Stimulated activated CD8-positive, alpha-beta memory T cell treated with anti-CD3 and anti-CD28 coated beads, Interleukin-15, amount 100 ng/mL, for 1 hour (primary cell): ENCODE measurements at places on chromosomes 3 and 15.

- peak; percentile 16 for DNase-seq
Observed at GRCh38 chr15:66702035-66702786, at the start of gene SMAD6. SMAD6 (plus strand) TSS chr15:66702236; CDS start chr15:66703259, 1,023 bp downstream.

DNA sequence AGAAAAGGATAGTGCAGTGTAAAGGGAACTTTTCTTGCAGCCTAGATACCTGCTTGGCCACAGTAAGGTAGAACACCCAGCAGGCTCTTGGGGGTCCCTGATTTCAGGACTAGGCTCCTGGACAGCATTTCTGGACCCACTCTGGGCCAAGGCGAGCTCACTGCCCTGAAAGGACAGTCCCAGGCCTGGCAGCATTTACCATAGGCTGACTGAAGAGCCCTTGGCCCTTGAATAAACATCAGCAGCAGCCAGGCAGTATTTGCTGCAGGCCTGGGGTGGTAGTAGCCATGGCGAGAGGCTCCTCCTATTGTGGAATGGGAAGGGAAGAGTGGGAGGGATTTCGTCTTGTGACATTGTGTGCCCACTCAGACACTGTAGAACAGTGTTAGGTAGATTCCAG is 529.2 kb downstream of the TUSC7 start:
- DNase-seq: no peak

DNA sequence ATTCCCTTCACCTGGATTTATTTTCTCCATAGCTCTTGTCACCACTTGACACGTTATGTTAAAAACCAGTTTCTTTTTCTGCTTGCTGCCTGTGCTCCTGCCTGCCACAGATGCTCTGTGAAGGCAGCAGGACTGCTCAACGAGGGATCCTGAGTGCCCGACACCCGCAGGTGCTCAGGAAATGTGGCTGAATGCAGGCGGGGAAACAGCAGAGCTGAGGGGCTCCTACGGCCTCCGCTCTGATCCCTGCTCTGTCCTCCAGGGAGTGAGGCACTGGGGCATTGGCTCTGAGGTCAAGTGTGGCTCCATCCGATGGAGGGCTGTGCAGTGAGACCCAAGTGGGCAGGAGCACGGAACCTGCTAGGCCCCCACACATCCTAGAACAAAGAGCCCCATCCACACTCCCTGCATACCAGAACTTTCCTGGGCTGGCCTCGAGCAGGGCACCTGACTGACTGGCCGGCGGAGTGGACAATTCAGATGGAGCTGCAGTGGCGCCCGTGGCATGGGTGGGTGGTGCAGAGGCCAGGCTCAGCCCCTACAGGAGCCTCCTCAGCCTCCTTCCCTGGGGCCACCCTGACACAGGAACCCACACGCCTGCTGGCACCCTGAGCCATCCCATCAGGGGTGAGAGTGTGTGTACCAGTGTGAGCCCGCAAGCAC is 27.9 kb downstream of the IQSEC1 start:
- DNase-seq: no peak

GRCh38 chr3:172176061-172176770 is 136.8 kb downstream of the FNDC3B start:
- no peak for DNase-seq

DNA sequence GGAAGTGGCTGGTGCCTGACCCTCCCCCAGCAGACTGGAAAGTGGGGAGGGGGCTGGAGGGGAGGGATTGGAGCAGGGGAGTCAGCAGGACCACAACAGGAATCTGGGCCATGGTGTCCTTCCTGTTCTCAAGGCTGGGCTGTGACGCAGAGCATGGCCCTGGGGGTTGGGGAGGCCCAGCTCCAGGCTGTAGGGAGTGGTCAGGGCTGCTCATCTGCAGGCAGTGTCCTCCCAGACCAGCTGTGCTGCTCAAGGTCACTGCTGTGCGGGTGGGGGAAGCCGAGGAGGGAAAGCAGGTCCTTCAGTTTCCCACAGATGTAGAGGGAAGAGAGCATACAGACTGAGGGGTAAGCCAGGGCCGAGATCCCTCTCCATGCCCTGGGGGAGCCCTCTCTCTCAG is 40.7 kb downstream of the CYP11A1 start:
- DNase-seq: no peak

DNA sequence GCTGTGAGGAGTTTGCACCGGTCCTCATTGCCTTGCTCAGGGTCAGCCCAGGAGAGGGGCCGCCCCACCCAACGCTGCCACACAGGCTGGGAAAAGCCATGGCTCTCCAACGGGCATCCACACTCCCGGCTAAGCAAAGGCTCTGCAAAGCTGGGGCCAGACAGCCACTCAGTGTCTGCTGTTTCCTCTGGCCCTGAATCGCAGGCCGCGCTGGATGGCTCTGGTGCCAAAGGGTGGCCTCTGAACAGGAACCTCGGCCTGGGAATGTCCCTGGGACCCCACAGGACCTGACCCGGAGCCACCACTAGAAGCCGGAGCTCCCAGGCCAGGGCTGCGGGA is 42.9 kb downstream of the RPN1 start:
- DNase-seq: no peak

- DNase-seq: no peak
Observed at GRCh38 chr15:98853161-98853560, 154.4 kb downstream of the PGPEP1L start.

DNA sequence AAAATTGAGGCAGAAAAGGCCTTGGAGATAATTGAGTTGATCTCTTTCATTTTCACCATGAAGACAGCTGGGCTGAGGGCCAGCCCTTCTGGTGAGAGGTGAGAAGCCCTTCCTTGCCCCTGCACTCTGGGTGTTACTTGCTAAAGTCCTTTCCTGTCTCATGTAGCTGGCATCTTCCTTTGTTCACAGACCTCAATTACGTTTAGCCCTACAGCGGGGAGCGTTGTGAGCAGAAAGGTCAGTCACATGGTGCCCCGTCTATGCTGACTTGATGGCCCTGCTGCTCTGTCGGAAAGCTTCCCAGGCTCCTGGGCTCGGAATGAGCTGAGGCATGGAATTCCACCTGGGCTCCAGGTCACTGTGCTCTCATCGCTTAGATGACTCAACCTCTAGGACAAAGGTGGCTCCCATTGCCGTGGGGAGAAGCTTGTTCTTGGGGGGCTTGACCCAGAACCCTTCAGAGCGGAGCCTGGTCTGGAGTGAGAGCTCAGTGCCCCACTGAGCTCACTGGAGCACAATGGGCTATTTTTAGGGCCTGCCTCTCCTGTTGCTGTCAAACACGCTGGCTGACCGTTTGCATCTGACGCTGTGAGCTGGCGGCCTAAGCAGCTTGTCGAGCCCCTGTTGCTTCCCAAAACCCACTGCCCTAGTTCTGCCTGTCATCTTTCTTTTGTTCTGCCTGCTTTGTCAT is 47.0 kb downstream of the RPLP1 start:
- DNase-seq: no peak

DNA sequence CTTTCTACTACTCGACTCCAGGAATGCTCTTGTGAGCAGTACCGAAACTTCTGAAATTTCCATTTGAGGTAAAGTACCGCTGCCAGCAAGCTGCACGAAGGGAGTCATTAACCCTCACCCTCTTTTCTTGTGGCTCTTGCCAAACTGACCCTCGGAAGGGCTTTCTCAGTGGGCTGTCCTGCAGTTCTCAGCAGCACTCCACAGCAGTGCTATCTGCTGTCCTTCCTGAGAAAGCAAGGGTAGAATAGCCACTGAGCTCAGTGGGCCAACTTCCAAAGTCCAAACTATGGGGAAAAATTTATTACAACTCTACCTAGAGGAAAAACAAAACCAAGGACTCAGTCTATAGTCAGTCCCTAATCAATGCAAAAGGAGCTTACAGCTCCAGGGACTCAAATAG is 38.5 kb upstream of the COL8A1 start:
- DNase-seq: no peak

- no peak for DNase-seq
Observed at GRCh38 chr3:76859596-76859995, 180.3 kb upstream of the ROBO2 start.

GRCh38 chr3:46936733-46937250 is 39.8 kb downstream of the CCDC12 start:
- DNase-seq: no peak

DNA sequence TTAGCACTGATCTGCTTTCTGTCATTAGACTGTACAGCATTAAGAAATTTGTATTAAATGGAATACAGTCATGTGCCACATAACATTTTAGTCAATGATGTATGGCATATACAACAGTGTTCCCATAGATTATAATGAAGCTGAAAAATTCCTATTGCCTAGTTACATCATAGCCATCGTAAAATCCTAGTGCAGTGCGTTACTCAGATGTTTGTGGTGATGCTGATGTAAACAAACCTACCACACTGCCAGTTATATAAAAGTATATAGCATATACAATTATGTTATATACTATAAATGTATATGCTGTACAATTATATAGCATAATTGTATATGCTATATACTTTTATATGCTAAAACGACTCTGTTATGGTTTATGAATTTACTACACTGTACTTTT is 41.7 kb downstream of the APH1B start:
- DNase-seq: no peak

- no peak for DNase-seq
Observed at GRCh38 chr3:25957026-25957425, 167.1 kb downstream of the OXSM start.

- DNase-seq: no peak
Observed at GRCh38 chr3:54836871-54837270, 91.0 kb downstream of the LRTM1 start.

- DNase-seq: no peak
Observed at GRCh38 chr3:168047190-168047795, 48.4 kb downstream of the GOLIM4 start.

DNA sequence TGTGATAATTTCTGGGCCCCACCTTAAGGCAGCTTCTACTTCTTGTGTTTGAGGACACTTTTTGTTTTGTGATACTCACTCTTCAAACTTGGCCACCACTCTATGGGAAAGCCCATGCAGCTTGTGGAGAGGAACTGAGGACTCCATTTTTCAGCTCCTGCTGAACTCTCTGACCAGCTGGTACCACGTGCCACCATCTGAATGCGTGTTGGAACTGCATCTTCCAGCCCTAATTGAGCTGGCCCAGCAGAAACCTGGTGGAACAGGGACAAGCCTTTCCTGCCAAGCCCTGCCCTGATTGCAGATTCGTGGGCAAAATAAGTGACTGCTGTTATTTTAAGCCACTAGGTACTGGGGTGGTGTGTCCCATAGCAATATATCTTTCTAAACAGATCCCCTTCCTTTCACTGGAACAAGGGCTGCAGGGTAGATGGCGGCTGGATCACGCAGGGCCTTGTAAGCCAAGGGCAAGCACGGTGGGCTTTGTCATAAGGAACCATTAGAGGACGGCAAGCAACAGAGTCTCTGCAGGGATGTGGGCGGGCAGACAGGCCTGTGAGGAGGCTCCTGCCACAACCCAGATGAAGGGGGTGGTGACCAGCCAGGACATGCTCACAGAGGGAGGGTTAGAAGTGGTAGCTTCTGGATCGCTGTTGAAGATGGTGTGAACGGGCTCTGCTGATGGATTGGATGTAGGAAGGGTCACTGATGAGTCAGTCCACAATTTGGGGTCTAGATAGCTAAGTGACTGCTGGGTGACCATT is 9.5 kb downstream of the H1-8 start:
- DNase-seq: no peak

DNA sequence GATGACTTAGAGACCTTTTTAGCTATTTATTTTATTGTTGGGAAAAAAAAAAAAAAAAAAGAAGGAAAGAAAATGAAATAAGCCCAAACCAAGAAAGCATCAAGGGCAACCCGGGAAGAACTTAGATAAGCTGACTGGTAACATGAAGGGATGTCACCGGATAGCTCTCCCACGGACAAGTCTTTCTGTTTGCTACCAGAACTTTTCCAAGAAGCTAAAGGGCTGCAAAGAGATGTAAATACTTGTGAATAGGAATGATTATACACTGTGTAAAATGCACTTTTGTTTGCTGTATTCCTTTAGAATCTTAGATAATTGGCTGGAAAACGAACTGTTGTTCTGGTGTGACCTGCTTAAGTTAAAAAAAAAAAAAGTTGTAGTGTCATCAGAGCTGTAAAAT is 2.8 kb downstream of the FOXB1 start:
- DNase-seq: no peak

DNA sequence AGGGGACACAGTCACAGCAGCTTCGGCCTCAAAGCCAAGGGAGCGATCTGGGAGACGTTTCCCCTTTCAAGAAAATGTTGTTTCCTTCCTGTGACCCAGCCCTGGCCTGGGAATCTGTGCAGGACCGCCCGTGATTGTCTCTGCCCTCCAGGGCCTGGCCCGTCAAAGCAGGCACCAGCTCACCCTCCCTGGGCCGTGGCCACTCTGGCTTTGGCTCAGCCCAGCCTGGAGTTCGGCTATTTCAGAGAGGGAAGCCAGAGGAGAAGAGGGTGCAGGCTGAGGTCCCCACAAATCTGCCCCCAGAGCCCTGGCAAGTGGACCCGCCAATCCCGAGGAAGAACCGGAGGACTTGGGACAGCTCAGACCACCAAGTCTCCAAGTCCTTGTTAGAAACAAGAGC is 12.7 kb downstream of the GATA2 start:
- no peak for DNase-seq

- DNase-seq: no peak
Observed at GRCh38 chr3:58317811-58318210, 11.5 kb downstream of the HTD2 start.

DNA sequence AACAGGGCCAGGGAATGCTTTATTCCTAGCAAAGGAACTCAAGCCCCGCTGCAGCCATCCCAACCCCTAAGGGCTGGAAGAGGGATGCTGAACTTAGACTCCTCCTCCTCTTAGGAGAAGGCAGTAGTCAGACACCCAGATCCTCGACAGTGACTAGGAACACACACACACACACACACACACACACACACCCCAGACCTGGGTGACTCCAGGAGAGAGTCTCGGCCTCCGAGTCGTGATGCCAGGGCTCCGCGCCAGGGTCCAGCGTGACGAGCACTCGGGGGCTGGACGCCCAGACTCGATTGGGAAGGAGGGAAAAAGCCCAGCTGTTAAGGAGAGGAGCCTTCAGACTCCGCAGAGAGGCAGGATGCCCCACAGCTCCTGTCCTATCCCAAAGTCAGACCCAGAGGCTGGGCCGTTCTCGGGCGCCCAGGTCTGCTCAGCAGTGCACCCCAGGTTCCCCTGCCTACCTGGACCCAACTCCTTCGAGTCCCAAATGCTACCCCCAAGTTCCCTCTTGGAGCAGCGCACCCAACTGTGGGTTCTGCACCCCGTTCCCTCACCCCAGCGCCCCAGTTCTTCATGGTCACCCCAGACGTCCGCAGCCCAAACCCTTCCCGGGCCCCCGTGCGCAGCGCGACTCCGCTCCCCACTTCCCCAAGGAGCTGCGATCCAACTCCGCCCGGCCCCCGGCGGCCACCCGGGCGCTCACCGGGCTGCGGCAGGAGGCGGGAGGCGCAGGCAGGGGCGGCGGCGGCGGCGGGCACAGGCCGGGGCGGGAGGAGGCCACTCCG is 421 bp downstream of the BMF start:
- DNase-seq: no peak

DNA sequence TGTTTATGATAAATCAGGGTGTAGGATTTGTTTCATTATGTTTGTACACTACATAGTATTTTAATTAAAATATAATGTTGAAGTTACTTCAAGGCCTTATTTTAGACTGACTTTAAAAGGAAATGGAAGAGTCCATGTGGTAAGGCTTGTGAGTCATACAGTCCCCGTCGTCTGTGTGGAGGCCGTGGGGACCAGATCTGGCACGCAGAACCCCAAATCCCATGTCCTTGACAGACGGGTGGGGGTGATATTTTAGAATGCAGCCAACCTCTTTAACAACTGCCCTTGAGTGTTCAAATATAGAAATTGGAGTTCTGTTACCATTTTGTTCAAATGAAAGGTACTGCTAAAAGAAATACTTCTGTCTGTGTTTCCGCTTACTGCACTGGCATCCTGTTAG is 35.8 kb downstream of the ABHD17C start:
- no peak for DNase-seq
